ENCODE measurements at places on chromosomes 13 and 19. TPM values are rescaled to one million over a fixed set of nuclear protein-coding genes. Genes with fewer than 3 reads are reported as not detected.

Gene CEACAM4
- total RNA-seq = 0.60 TPM

GRCh38 chr13:29858231-29858630 lies 7.8 kb upstream of the UBL3 start:
- H3K36me3 ChIP-seq = no peaks in the 10 kb centered on the region
- no peaks in the 10 kb centered on the region for H3K27me3 ChIP-seq
- no peaks in the 10 kb centered on the region for H3K4me1 ChIP-seq
- no peak for DNase-seq
- no peak overlapping the region for H3K27ac ChIP-seq

DNA sequence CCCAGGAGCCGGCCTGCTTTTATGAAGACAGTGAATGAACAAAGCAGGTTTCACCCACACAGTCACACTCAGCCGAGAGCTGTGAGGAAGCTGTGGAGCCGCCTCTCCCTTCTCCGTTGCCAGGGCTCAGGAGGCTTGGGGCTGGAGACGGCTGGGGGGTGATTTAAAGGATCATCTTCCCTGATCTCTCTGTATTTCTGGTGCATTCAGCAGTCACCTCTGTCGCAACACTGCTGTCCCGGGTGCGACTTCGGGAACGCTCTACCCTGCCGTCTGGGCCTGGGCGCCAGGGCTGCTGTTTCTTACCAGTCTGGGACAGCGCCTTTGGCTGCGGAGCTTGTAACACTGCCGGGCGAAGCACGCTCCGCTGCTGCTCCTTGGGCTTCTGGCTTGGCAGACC lies 18.1 kb downstream of the CAPS start:
- peaks cover 17% of the 10 kb centered on the region for H3K36me3 ChIP-seq
- H3K4me3 ChIP-seq = no peak overlapping the region
- no peaks in the 10 kb centered on the region for H3K27me3 ChIP-seq
- DNase-seq = no peak
- no peaks in the 10 kb centered on the region for H3K4me1 ChIP-seq

DNA sequence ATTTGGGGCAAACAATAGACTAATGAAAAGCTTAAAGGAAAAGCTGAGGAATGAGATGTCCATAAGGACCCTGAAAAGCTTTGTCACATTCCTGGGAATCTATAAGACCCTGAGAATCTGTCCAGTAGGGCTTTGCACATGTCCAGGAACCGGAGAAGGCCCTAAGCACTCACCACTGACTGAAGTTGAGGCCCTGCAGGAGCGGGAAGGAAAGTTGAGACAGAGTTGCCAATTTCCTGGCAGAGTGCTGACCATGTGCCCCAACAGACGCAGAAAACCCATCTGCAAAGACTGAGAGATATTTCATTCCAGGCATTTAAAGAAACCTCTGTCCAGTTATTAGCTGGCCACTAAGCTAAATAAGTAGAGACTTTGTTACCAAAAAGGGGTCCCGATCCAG lies 890.5 kb downstream of the UQCRFS1 start:
- H3K4me3 ChIP-seq = no peak overlapping the region
- DNase-seq = no peak
- no peaks in the 10 kb centered on the region for H3K36me3 ChIP-seq
- H3K27ac ChIP-seq = no peak overlapping the region
- no peaks in the 10 kb centered on the region for H3K27me3 ChIP-seq
- no peaks in the 10 kb centered on the region for H3K4me1 ChIP-seq

Gene MCEMP1
- 1.2 TPM for total RNA-seq

GRCh38 chr13:22325761-22326160 lies 654.9 kb downstream of the FGF9 start:
- no peaks in the 10 kb centered on the region for H3K4me1 ChIP-seq
- no peaks in the 10 kb centered on the region for H3K27me3 ChIP-seq
- no peak overlapping the region for H3K27ac ChIP-seq
- no peaks in the 10 kb centered on the region for H3K36me3 ChIP-seq

DNA sequence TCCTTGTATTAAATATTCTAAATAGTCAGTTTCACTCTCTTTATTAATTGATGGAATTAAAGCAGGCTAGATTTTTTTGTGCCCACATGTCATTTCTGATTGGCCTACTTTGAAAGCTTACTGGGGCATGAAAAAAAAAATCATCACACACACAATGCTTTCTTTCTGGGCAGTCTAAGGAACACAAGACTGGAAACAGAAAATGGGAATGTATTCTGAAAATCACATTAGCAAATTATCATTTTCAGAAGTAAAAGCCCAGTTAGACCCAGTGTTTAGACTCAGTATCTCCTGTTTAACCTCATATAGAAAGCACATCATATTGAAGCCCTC lies 339.4 kb downstream of the SPRY2 start:
- no peaks in the 10 kb centered on the region for H3K4me1 ChIP-seq
- H3K4me3 ChIP-seq = no peak overlapping the region
- H3K36me3 ChIP-seq = no peaks in the 10 kb centered on the region
- no peak for DNase-seq

- H3K4me1 ChIP-seq = no peaks in the 10 kb centered on the region
- no peaks in the 10 kb centered on the region for H3K27me3 ChIP-seq
- H3K36me3 ChIP-seq = no peaks in the 10 kb centered on the region
- H3K27ac ChIP-seq = no peak overlapping the region
- no peak overlapping the region for H3K4me3 ChIP-seq
These were observed 1090.0 kb downstream of the SLITRK5 start for GRCh38 chr13:88761145-88761544.

Gene PGLYRP1
- total RNA-seq = not detected

Gene CCNE1
- 6.1 TPM for total RNA-seq

Gene PSG5
- total RNA-seq = not detected

GRCh38 chr19:1944916-1945561 lies 4.1 kb downstream of the CSNK1G2 start:
- H3K4me3 ChIP-seq = no peak overlapping the region
- H3K4me1 ChIP-seq = peaks cover 24% of the 10 kb centered on the region
- peaks cover 24% of the 10 kb centered on the region for H3K36me3 ChIP-seq
- H3K27me3 ChIP-seq = no peaks in the 10 kb centered on the region
- no peak for DNase-seq
- peak overlapping the region; percentile 98 for H3K27ac ChIP-seq
